ENCODE measurements at places on chromosomes 3 and 15.

DNA sequence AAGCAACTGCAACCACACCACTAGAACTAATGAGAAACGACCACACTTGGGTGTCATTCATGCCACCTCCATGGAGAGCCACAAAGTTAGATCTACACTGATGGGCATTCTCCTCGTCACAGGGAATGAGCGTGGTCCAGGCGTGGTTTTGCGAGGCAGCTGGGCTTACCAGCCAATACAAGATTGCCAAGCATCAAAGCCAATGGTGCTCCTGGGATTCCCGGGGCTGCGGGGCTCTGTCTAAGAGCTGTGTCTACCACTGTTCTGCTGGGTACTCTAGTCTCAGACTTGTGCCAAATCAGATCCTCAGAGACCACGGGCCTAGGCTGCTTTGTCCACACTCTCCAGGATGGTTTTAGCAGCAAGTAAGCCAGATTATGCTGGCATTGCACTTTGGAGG lies 43.8 kb downstream of the RAB6B start:
- no peak for DNase-seq

GRCh38 chr15:66927201-66928077 lies 138.0 kb upstream of the SMAD3 start:
- no peak for DNase-seq

- no peak for DNase-seq
Measured at GRCh38 chr3:182989566-182989965, 9.2 kb upstream of the DCUN1D1 start.

DNA sequence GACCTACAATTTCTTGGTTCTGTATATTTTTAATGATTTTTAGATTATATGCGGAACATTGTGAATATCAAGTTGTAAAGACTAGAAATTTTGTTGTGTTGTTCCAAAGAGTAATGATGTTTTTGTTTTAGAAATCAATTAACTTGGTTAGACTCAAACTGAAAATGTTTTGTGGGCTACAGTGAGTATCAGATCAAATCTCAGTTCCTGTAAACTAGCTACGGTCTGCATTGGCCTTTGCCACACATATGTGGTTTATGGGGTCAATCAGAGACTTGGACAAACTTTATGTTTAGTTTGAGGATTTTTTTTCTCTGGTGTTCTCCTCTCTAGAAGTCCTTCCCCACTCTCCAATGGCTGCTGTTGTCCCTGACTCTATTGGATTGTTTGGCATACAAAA lies 308.0 kb upstream of the THRB start:
- DNase-seq, result no peak

GRCh38 chr3:183699238-183699947 lies 1.8 kb downstream of the YEATS2 start:
- no peak for DNase-seq
